AG09309 (cell line): ENCODE measurements at places on chromosomes 3 and 15.
A peak's percentile ranks its signal among the peaks of the same experiment; 100 is the strongest.

GRCh38 chr3:154615471-154615870, 185.5 kb upstream of the GPR149 start:
- no peak for DNase-seq

DNA sequence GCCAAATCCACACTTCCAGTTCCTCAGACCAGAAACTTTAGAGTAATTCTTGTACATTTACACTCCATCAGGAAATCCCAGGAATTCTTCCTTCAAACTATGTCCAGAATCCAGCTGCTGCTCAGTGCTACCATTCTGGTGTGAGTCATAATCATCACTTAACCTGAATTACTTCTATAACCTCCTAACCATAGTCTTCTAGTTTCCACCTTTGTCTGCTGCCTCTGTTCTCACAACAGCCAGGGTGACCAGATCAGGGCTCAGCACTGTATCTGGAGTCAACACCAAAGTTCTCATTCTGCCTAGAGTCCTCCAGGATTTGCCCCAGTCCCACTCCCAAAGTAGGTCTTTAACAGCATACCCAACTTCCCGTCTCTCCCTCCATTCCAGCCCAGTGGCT, 3.4 kb downstream of the CLDND1 start:
- no peak for DNase-seq

- peak; percentile 38 for DNase-seq
Observed at GRCh38 chr3:127170814-127171213, 22.1 kb upstream of the PRR23E start.

- DNase-seq = no peak
Observed at GRCh38 chr15:100172356-100173024, 169.3 kb downstream of the ADAMTS17 start.

GRCh38 chr15:94792196-94792595, 560.8 kb downstream of the MCTP2 start:
- DNase-seq = no peak

GRCh38 chr3:176663837-176664831, 533.1 kb downstream of the TBL1XR1 start:
- peak; percentile 61 for DNase-seq

- DNase-seq = peak; percentile 32
Observed at GRCh38 chr3:117788061-117788460, 1078.5 kb downstream of the TUSC7 start.
